Stimulated activated naive B cell treated with anti-CD40 and anti-IgM and Interleukin-4, amounts not matched to agents 10 μg/mL and 1 μg/mL and 100 μg/mL, for 72 hours (primary cell): ENCODE measurements at places on chromosomes 11 and 22.

- DNase-seq, result no peak
Observed at GRCh38 chr22:38034278-38034882, 22.8 kb upstream of the PICK1 start.

- no peak for DNase-seq
Observed at GRCh38 chr11:88312628-88313027, 24.9 kb downstream of the CTSC start.

GRCh38 chr11:115716601-115717529, 212.7 kb upstream of the CADM1 start:
- no peak for DNase-seq

DNA sequence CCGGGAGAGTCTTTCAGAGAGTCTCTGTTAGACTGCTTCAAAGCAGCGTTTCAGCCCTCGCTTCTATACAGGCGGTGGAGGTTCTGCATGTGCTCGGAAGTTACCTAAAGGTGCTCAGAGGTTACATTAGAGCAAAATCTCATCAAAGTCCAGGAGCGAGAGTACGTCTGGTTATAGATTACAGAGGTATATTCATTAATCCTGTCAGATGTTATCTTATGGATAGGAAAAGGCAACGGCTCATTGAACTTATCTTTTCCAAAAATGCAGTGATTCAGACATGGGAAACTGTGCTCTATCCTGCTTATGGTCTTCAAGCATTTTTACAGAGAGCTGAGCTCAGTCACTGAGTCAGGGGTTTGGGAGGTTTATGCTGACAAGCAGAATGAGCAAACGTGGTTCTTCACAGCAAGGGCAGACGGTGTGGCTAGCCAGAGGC, 9.1 kb upstream of the ZBED5 start:
- no peak for DNase-seq

GRCh38 chr11:36091256-36091811, 147.5 kb downstream of the LDLRAD3 start:
- no peak for DNase-seq

DNA sequence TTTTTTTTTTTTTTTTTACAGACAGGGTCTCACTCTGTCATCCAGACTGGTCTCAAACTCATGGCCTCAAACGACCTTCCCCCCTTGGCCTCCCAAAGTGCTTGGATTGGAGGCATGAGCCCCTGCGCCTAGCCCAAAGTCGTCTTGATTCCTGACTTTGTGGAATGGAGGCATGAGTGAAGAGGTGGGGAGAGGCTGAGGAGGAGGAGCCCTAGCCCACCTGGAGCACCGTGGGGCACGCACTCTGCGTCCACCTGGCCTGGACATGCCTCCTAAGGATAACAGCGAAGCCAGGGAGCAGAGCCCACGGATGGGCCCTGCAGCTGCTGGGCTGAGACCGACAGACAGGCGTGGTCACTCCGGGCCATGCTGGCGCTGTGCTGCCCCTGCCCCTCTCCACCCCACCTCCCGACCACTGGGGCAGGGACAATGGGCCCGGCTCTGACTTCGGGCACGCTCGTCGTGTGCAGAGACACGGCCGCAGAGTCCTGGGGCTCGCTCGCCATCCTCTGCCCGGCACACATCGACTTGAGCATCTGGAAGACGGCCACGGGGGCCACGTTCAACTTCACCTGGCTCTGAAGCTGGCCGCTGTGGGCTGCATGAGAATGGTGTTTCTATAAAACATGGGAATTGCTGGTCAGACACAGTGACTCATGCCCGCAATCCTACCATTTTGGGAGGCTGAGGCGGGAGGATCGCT, 34.8 kb downstream of the LRRC74B start:
- no peak for DNase-seq

DNA sequence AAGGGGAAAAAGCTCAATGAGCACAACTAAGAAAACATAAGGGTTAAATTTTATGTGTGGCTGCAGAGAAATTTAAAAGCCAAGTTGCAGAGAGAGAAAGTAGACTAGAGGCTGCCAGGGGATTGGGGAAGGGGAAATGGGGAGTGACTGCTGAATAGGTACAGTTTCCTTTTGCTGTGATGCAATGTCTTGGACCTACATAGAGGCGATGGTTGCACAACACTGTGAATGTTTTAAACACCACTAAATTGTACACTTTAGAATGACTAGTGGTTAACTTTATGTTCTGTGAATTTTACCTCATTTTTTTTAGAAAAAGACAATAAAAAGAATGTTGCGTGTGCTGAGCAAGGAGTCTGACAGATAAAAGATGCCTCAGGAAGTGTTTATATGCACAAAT, 36.5 kb downstream of the TENM4 start:
- DNase-seq, result no peak

DNA sequence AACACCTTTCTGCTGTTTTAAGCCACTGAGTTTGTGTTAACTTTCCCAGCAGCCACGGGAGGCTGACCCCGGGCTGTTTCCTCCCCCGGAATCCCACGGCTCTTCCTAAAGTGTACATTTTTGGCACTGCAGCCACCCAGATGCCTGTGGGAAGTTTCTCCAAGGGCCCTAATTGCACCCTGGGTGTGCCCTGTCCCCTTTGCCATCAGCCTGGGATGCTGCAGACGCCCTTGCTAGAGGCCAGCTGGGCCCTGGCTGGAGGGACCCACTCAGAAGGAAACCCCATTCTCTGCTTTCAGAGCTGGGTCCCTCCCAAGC, 883.3 kb downstream of the BRD1 start:
- no peak for DNase-seq
